ENCODE measurements at places on chromosomes 4 and X.

DNA sequence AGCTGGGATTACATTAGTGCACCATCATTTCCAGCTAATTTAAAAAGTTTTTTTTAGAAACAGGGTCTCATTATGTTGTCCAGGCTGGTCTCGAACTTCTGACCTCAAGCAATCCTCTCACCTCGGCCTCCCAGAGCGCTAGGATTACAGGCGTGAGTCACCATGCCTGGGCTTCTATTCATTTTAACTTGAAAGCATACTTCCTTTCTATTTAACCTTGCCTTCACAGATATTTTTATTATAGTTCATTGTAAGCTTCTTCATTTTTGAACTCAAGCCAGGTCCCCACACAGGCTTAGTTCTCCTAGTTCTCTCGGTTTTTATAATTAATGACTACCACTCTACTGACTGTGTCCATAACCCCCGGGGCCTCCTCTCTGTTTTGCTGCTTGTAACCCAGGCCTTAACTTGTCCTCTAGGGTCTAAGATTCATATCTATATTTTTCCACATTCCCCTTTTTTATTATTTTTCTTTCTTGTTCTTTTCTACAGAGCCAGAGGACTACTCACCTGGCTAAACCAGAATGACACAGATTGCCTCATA lies 50.7 kb downstream of the SNX12 start:
- DNase-seq = no peak

GRCh38 chr4:132076829-132077228 lies 1072.3 kb upstream of the PCDH10 start:
- DNase-seq = no peak

DNA sequence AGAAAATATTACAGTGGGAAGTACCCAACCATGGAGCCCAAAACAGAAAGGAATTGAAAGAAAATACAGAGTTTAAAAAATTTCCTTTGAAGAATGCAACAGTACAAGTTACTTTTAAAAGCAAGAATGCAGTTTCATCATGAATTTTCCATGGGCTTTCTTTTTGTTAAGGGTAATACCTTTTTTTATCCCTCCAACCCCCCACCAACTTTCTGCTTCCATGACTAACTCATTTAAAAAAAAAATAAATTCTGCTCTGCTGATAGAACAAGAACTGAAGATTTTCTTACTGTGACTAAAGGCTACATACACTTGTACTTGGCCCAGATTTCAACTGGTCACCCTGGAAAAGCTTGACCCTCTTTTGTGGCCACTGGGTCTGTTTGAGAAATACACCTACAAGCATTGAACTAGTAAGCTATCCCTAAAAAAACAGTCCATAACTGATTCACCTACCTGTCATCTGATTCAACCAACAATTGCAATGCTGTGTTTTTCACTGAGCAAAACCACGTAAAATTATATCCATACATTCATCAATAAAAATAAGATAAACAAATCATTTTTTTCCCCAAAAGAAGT lies 214.2 kb downstream of the NSUN7 start:
- DNase-seq = no peak

GRCh38 chr4:18734405-18734804 lies 712.9 kb upstream of the LCORL start:
- DNase-seq = no peak

GRCh38 chrX:130896026-130896425 lies 7.0 kb downstream of the ENOX2 start:
- no peak for DNase-seq

DNA sequence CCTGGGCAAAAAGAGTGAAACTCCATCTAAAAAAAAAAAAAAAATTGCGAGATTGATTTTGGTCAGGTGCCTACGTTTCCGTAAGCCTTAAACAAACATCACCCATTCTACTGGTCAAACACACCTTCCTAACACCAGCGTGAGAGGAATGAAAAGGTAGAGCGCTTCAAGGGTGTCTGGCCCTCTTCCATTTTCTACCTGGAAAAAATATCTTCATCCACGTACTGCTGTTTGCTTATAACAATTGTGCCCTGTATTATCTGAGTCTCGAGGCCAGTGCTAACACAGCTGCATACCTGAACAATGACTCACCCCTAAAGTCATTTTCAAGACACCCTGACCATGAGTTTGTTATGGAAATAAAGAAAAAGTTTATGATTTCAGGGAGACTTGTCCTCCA lies 13.9 kb downstream of the TMSB4X start:
- no peak for DNase-seq

- DNase-seq = no peak
These were observed 173.8 kb upstream of the DCAF12L2 start for GRCh38 chrX:126339928-126340327.
